Stimulated activated CD8-positive, alpha-beta memory T cell treated with anti-CD3 and anti-CD28 coated beads, Interleukin-7, amount 100 ng/mL, for 1 hour (primary cell): ENCODE measurements at places on chromosomes 5 and 9.

DNA sequence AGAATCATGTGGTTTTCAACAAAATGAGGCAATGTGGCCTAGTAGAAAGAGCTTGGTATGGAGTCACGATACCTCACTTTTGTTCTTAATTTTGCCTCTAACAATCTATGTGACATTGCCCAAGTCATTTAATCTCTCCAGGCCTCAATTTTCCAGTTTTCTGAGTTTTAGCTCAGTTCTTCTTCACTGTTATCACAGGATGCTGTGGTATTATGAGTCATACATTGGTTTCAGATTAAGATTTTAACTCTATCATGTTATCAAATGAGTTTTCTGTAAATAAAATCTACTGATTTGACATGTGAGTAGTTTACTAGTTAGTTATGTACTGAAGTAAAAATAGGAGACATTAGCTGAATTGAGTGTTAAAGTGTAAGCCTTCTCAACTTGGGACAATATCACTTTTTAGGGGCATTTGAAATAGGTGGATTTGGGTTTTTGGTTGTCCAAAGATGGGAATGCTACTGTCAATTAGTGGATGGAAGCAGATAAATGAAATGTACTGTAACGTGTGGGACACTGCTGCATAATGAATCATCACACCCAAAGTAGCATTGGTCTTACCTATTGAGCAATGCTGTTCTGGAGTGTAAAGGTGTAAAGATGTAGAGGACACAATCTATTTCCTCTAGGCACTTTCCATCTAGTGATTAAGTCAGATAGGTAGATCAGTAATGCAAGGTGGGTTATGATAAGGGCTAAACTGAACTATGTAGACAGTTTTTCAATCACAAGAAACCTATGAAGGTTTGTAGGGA, 73.3 kb downstream of the NNT start:
- no peak for DNase-seq

GRCh38 chr5:141879941-141880738, 1.9 kb upstream of the PCDH1 start:
- DNase-seq: no peak

DNA sequence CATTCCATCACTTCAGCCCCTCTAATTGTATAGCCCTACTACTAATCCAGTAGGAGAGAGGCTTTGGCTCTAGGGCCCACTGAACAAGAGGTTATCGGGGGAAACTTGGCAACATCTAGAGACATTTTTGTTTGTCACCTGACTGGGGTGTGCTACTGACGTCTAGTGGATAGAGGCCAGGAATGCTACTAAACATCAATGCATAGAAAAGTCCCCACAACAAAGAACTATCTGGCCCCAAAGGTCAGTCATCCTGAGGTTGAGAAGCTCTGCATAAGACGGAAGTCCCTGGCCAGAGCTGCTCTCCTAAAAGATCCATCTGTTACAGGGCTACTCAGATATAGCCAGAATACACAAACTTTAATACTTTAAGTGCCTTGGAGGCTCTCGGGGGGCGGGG, 570.6 kb upstream of the KLF4 start:
- DNase-seq: no peak

DNA sequence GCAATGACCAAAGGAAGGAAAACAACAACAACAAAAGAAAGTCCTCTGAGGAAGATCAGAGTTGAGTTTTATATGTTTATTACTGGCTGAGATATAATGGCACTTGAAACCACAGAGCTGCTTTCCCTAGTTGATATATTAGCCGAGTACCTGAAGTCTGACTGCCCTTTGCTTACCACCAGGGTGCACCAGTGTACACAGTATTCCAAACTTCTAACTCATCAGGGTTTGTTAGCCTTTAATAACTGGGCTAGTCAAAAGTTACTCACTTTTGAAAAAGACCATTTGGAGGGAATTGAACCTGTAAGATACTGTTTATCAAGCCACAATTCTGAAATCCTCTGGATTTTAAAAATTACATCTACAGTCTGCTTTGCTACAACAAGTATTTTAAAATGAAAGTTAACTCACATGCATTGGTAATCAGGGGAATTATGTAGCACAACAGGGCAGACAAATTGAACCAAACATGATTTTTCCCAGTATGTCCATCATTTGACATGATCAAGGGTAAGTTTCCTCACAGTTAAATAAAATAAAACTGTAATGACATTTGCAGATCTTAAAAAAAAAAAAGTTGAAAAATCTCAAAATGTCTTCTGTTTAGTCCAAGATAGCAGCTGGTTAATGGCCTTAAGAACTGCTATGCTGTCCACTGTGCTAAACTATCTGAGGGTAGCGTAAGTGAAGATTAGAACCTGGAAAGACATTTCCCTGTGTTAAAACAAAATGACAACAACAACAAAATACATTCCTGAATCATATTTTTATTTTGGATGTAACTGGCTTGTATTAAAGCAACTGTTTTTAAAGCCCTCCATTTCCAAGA, 57.3 kb upstream of the C6 start:
- no peak for DNase-seq

DNA sequence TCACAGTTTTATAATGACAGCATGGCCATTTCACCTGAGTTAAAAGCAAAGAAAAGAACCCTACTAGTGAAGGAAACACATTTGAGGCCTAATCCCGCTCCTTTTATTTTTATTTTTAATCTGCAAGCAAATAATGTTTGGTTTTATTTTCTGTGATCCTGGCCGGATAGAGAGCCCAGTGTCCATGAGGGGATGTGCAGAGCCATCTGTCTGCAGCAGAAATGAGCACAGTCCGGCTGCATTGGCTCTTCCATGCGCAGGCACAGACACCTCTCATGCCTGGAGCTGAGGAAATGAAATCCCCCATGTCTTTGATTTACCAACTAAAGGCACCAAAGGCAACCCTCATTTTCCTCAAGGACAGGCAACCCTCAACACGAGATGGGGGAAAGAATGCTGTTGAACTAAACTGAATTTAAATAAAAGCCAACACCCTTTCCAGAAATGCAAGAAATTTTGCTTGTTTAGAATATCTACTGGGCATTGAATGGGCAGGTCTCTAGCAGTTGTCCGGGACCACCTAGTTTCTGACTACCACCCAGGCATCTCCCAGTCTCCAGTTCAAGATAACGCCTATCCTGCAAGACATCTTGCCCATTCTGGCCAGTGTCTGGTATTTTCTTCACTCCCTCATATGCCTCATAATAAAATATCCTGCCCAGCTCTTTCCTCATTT, 47.9 kb upstream of the SEMA6A start:
- no peak for DNase-seq

DNA sequence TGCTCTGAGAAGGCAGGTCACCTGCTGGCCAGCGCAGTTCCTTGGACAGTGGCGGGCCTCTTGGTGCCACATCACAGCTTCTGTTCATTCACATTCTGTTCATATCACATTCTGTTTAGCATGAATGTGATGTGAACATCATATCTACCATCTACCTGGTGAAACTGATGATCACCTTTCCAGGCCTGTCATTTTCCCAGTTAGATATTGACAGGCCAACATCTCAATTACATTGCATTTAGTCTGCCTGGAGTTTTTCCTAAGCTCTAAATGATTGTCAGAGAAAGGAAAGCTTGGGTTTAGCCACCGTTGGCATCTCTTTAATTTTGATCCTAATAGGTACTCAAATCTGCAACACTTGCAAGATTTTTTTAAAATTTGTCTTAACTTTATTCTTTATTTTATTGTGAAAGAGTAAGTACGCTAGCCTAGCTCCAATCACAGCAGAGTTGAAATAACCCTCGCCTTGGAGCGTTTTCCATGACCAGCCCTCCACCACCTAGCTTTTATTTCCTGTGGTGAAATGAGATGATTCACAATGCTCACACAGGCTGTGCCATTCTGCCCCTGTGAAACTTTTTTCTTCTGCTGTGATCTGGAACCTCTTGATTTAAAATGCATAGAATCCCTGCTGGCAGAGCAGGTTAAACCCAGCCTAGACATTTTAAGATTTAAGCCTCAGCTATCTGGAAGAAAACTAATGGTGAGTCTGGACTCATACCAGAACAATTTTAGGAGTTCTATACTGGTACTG, 225.0 kb downstream of the ESM1 start:
- DNase-seq: no peak

DNA sequence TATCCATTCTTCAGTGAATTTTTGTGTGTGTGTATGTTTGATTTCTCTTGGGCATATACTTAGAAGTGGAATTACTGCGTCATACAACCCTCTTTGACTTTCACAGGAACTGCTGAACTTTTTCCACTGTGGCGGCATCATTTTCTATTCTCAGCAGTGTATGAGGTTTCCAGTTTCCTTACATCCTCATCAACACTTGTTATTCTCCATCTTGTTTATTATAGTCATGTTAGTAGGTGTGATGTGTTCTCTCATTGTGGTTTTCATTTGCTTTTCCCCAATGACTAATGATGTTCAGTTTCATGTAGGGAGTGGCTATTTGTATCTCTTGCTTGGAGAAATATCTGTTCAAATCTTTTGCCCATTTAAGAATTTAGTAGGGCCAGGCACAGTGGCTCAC, 2.6 kb downstream of the ZNF79 start:
- DNase-seq: no peak

GRCh38 chr5:74232276-74232675, 408.3 kb downstream of the ENC1 start:
- DNase-seq: no peak

GRCh38 chr5:76926329-76927105, 26.3 kb upstream of the CRHBP start:
- DNase-seq: no peak

DNA sequence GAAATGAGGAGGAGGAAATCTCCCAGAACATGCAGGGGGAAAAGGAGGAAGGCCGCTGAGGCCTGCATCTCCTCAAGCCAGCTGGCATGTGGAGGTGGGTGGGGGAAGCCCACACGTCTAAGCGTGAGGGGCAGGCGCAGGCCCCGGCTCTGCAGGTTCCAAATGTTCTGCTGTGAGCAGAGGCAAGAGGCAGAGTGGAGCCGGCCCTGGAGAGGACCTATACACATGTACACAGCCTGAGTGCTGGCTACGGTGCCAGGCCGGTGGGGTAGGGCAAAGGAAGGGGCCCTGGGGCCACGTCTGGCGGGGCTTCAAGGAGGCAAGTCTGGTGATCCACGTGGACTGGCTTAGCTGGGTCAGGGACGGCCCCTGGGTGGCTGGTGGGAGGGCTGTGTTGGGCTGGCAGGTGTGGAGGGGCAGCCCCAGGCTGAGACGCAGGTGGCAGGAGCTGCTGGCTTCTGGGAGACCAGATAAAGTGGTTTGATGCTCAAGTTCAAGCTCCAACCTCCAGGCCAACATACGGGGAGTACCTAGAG, 26.4 kb downstream of the LPCAT1 start:
- DNase-seq: no peak

GRCh38 chr9:28190981-28191380, 617.7 kb upstream of the C9orf72 start:
- DNase-seq: no peak

DNA sequence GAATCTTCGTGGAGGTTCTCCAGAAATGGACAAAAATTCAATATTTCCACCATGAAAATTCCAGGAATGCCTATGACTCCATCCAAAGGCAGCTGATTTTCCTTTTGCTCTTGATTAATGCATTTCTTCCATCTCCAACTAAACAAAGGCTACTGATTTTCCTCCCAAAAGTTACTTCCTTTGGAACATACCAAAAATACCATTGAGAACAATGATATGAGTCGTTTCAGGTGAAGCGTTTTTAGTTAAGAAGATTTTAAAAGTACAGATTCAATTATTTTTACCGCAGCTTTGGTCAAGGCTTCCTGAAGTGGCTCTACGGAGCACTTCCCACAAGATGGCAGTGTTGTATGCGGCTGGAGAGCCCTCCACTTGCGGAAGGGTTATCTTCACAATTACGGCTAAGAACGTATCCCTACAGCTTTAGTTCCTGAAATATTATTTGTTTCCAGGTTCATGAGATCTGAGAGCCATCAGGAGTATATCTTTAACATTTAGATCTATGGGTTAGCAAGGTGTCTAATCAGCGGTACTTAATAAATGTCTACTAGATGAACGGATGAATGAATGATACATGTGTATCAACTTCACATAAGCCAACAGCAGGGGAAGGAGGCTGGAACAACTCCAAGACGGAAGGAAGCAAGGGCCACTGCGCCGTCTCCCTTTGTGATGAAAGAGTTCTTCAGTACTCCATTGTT, 35.9 kb upstream of the ARSB start:
- no peak for DNase-seq

- DNase-seq: no peak
These were observed 633.1 kb upstream of the TYRP1 start for GRCh38 chr9:12060067-12060466.

- DNase-seq: no peak
These were observed 35.6 kb downstream of the TPPP start for GRCh38 chr5:657570-657969.

GRCh38 chr5:109682383-109682782, 7.3 kb upstream of the MAN2A1 start:
- no peak for DNase-seq

- DNase-seq: no peak
These were observed 66.7 kb downstream of the PCDH1 start for GRCh38 chr5:141811287-141812155.

- DNase-seq: no peak
These were observed 127.1 kb downstream of the PRDM6 start for GRCh38 chr5:123215929-123216702.

DNA sequence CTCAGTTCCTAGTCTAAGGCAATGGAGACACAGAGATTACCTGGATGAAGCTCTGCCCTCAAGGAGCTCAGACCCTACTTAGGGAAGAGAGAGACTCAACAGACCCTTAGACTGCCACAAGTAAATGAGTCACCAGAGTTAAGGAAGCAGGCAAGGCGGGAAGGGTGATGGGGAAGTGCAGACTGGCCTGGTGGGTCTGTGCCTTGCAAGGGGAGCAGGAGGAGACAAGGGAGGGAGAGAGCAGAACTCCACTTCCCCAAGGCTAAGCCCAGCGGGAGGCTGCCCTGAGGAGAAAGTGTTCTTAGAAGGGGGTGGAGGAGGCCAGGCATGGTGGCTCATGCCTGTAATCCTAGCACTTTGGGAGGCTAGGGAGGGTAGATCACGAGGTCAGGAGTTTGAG, 83.7 kb downstream of the HRH2 start:
- no peak for DNase-seq

DNA sequence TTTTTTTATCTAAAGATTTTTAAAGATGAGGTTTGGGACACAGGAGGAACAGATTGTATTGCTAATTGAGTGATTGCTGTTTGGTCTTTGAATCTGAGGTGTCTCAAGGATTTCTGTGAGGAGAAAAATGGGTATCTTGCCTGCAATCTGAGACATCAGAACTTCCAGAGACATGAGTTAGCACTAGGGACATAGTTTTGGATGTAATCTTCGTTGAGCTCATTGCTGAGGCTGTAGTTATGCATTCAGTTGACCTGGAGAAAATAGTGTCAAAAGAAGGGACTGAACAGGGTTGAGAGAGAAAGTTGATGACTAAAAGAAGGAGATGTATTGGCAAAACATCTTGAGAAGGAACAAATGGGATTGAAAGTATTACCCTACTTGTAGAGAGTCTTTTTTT, 24.6 kb downstream of the C9orf85 start:
- DNase-seq: no peak
